ENCODE measurements at places on chromosomes 7 and 10.

- no peak for DNase-seq
Observed at GRCh38 chr10:65430979-65431378, 1494.9 kb upstream of the LRRTM3 start.

DNA sequence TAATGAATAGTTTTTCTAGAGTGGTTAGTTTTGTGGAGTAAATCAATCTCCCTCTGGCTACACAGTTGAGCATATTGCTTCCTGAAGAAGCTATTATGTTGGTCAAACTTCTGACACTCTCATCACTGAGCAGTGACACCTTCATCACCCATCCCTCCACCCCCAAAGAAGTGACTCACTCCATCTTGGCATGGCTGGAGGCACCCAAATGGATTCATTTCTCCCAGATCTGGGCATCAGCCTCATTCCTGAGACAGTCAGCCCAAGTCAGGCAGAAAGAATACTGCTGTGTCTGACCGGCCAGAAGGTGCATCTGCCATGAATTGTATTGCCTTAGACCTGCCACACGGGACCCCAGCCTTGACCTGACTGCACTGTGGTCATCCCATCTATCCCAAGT is 117.0 kb upstream of the HABP2 start:
- DNase-seq: no peak

DNA sequence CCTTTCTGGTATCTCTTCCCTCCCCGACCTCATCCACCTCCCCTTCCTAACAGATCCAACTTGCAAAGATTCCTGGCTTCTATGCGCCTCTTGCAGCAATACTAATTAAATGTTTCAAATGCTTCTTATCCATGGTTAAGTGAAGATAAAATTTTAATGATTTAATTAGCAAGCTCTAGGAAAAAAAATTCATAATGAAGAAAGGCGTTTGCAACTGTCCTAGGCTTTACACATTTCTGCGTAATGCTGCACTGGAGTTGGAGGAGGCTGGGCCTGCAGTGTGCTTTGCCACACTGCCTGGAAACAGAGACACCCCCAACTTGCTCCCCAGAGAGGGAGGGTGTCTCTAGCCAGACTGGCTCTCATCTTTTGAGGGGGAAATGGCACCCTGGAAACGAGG is 123.9 kb upstream of the CARD11 start:
- no peak for DNase-seq

DNA sequence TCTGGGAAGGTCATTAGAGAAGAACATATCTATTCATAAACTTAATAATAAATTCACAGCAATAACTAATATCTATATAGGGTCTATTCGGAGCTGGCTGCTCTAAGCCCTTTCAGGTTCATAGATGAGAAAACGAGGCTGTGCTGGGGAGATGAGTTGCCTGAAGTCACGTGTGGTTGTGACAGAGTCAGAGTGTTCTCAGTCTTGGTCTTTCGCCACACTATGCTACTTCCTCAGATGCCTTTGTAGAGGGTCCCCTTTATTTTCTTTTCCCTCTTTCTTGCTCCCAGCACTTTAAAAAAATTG is 43.7 kb upstream of the FAM180A start:
- no peak for DNase-seq

- no peak for DNase-seq
Observed at GRCh38 chr7:126569402-126569801, 683.3 kb downstream of the GRM8 start.

- peak; percentile 30 for DNase-seq
Observed at GRCh38 chr7:41002741-41003610, 699.9 kb downstream of the INHBA start.

- no peak for DNase-seq
Observed at GRCh38 chr10:75476985-75477384, 45.6 kb downstream of the LRMDA start.

DNA sequence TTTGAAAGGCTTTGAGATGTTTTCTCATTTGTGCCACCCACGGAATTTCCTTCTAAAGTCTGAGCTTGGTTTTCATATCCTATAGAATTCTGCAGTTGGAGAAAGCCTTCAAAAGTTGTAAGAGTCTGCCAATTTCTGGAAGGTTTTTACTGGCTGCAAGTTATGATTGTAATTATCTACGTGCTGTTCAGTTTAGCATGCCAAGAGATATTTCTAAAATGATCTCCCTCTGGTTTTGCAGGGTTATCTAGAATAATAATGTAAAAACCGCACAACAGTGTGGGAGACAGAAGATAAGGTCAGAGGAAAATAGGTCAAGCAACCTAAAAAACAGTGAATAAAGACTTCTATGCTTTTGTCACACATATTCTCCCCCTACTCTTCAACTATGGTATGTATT is 69.3 kb downstream of the MTERF1 start:
- no peak for DNase-seq

DNA sequence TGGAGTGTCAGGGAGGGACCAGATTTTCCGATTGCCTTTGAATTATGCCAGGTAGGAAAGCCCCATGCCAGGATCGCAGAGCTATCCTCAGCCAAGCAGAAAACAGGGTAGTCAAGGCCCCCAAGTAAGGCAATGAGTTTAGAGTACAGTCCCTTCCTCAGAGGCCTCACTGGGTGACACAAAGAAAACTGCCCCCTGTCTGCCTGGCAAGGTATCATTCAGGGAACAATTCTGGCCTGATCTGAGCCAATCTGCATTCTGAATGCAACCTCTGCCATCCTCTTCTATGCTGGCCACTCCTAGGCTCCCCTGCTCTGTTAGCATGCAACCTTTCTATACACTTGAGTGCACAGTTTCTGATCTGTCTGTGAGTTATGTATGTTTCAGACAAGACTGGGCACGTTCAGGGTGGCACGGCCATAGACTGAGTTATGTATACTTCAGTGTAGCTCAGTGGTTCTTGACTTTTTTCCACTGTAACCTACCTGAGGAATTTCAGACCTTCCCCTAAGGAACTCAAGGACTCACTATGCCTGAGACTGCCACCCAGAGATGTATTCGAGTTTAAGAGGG is 336.8 kb downstream of the PLXNA4 start:
- peak; percentile 53 for DNase-seq

- peak; percentile 35 for DNase-seq
Observed at GRCh38 chr10:100742936-100743335, 2.4 kb upstream of the PAX2 start.

- no peak for DNase-seq
Observed at GRCh38 chr7:81211204-81211933, 292.5 kb upstream of the SEMA3C start.

- no peak for DNase-seq
Observed at GRCh38 chr7:47370461-47371042, 211.4 kb downstream of the TNS3 start.

DNA sequence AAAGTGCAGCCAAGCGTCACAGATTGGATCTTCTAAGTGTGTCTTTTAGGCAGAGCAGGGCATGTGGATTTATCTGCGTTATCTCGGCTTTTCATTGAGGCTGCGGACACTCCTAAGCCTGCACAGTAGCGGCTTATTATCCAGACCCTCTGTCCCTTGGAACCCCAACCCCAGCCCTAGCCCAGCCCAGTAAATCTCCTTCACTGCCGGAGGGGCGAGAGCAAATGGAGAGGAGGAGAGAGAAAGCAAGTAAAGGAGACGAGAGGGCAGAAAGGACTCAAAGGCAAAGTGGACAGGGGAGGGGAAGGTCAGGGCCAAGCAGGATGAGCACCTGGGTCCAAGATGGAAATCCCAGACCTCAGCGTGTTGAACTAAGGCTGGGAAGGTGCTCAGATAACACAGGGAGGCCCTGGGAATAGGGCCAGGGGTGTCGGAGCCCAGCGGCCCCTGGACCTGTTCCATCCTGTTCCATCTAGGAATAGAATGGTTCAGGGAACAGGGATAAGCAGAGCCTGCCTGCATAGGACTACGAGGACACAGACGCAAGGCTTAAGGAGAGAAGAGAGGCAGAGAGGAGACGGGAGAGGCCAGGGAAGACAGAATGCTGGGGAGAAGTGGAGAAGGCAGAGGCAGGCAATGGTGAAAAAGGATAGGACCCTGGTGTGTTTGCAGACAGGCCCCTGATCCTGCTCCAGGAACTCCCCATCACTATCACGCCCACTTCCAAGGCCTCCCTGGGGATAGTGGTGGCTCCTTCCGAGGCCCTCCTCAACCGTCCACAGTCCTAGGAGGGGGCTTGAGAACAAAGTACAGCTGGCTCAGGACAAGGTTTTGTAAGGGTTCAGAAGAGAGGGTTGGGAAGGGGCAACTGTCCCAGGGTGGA is 99.6 kb downstream of the CHST15 start:
- no peak for DNase-seq

DNA sequence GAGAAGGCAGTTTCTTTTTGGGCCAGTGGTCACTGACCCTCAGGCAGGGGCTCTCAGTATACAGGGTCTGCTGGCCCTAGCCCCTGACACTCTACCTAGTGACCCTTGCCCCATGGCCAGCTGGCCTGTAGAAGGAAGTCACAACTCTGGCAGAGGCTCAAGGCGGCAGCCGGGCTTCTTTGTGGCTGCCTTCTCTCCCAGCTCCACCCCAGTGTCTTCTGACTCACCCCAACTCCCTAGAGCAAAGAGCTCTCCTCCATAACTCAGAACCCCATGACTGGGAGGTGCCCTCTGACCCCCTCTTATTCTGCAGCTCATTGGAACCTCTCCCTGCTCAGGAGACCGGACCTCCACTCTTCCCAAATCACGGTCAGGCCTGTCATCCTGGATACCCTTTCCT is 358.2 kb downstream of the FGFR2 start:
- DNase-seq: no peak

DNA sequence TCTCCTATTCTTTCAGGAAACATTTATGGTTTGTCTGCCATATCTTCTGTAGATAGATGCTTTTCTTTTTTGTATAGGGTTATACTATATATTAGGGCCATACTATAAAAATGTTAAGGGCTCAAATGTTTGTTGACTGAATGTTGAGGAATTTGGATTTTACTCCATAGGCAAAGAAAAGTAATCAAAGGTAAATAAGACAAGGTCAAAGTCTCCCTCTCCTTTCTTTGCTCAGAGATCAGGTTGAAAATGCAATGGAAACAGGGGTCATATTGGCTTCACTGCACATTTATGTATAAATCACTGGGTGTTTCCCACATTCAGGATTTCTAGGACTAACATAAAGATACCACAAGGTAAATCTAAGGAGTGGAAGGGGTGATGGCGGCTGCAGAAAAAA is 291.4 kb upstream of the FZD8 start:
- no peak for DNase-seq

DNA sequence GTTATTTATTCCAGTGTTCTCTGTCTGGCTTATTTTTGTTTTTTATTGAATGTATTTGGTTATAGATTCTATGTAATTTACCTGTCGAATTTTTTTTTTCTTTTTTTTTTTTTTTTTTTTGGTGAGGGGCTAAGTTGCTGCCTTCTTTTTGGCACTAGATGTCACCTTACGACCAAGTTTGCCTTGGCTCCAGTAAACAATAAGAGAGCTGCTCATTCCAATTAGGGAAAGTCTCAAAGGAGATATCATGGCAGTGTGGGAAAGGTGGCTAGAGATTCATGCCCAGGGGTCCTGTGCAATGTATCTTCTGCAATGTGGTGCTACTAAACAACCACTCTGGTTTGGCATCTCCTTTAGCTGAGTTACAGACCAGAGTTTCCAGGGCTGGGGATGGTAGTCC is 84.0 kb downstream of the PTPN20 start:
- DNase-seq: no peak

DNA sequence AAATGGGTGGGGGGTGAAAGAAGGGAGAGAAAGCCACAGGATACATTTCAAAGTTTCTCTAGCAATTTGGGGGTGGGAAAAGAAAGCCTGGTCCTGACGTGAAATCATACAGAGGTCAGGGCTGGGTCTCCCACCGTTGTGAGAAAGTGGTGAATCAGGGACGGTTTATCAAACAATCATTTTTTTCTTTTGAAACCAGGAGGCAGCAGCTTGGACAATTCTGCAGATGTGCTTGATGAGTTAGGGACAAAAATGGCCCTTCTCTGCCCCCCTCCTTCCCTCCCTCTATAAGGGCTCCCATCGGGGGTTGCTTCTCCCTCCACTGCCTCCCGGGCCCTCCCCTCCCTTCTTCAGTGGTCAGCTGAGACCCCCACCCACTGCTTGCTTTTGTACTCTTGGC is 43.6 kb downstream of the FBXW4 start:
- DNase-seq: no peak

DNA sequence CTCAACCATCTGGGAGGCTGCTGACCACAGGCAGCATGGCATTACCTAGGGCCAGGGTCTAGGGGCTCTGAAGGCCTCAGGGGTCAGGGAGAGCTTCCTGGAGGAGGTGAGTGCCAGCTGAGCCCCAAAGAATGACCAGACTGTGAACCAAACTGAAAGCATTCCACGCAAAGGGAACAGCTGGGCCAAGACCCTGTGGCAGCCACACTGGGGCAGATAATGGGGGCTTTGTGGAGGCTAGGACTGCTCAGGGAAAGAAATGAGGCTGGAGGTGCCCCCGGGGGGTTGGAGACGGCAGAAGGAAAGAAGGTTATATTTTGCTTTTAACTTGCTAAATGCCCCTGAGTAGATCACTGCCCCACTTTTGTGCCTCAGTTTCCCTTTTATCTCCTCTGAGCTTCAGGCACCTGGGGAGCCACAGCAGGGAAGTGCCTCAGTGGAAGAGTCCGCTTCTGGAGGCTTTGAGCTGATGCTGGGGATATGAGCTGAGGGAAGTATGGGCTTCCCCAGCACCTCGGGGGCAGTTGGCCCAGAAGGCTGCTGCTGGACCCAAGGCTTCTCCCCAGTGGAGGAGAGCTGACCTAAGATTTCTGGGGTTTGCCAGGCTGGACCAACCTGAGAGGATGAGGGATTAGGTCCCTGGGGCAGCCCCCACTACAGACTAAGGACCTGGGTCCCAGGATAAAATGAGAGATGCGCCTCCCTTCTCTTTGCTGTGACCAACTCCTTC is 57.8 kb downstream of the ZMIZ1 start:
- no peak for DNase-seq

DNA sequence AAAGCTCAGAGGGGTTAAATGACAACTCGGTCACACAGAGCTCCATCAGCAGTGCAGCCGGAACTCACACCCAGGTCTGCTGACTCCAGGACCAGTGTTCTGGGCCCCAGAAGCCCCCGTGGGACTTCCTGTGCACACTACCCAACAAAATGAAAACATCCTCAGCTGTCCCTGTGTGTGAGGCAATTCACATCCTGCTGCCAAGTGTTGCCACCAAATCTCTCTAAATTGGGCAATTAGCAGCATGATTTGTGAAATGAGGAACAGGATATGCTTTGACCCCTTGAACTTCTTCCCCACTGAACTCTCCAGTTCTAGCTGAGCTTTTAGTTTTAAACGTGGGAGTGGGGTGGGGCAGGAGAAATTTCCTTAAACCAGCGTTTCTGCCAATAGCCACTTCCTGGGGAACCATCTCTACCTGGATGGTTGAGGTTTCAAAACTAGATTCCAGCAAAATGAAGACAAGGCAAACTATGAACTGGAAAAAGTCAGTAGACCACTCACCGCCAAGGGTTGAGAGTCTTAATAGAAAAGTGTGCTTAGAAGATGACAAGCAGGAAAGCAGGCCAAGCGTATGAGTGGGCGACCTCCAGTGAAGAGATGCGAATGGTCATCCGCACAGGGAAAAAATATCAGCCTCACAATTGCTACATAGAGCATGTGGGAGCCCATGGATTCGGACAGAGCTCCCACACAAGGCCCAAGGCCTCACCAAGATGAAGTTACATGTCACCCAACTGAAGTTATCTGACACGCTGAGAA is 51.9 kb upstream of the CHST15 start:
- no peak for DNase-seq

Data from H7 (cell line).